ENCODE measurements at places on chromosomes 7 and 10.
A peak's percentile ranks its signal among the peaks of the same experiment; 100 is the strongest.

- DNase-seq: no peak
Observed at GRCh38 chr7:132475037-132475668, 101.1 kb downstream of the PLXNA4 start.

DNA sequence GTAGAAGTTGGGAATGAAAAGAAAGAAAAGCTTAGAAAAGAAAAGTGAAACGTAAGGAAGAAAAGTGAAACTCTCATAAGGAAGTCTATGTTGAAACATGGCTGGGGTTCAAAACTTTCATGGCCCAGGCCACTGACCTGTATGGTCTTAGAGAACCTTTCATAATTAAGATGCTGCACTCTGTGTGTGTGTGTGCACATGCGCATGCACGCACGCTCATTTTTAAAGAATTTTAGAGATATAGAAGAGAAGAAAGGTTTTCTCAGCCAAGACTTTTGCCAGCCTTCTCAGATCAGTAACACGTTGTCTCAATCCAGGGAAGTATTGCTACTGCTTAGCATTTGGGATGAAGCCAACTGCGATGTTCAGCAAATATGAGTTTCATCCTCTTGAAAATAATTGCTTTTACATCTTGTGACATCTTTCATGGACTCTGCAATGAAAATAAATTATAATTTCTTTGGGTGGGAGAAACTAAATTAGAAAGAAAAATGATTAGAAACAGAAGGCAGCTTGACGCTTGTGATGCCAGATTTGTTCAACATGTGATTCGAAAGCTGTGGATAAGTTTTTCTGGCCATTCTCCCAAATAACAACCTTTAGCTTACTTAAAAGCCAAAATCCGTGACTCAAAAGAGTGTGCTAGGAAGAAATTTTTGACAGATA, 16.2 kb upstream of the SLC26A4 start:
- no peak for DNase-seq

GRCh38 chr7:72087926-72088325, 324.2 kb downstream of the CALN1 start:
- DNase-seq: no peak

- no peak for DNase-seq
Observed at GRCh38 chr7:2926896-2927405, 82.8 kb upstream of the GNA12 start.

- no peak for DNase-seq
Observed at GRCh38 chr7:4842319-4843064, 19.3 kb downstream of the PAPOLB start.

DNA sequence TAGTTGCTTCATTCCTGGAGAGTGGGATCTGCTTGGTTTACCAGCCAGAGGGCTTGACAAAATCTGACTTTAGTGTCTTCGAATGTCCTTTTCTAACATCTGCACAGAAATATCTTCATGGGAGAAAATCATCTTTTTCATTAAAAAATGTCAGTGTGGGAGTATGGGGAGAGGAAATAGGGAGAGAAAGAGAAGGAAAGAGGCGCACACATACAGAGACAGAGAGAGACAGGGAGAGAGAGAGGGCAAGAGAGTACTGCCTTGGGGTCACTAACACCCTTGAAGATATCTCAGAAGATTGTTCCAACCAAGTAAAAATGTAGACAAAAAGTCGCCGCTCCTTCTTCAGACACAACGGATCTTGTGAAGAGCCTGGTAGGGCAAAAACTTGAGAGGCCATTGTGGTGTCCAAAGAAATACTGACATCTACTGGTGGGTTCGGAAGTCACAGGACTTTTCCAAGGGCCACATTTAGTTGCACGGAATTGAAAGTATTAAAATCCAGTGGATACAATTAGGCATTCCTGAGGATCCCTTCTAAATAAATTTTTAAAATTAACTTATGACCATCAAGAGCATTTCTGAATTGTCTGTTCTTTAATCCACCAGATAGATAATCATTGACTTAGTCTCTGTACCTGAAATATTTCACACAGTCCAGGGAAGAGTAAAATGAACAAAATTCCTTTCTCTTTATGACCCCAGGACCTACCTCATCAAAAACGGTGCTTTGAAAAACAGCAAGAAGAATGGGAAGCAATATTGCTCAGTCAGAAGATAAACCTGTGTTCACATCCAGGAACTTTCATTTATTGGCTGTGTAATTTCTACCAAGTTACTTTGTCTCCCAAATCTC, 29.7 kb downstream of the VIM start:
- peak; percentile 43 for DNase-seq

GRCh38 chr10:71127773-71128172, 84.6 kb upstream of the UNC5B start:
- no peak for DNase-seq

DNA sequence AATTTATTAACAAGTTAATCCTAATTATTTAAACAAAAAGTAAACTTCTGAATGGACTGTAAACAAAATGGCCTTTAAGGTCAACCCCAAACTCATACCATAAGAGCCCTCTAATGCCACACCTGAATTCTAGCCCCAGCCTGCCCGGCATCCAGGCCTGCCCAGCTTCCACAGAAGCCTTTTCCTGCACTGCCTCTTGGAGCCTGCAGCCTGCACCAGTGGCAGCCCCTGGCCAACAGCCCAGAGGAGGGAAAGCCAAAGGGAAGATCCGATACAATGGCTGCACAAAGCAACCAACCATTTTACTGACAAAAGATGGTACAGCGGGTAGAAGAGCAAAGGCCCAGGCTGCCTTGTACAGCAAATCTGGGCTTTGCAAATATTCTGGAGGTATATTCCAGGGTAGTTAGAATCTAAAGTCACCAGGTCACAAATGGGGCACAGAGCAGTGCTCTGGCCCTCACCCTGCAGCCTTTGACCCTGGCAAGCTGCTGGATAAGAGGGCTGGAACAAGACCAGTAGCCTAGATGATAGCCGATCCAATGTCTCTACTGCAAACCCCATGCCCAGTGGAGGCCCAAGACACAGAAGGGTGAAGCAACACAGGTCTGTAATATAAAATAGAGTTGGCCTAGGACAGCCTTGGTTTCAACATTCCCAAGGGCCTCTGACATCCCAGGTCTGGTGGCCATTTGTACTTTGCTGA, 12.5 kb upstream of the CH25H start:
- no peak for DNase-seq

DNA sequence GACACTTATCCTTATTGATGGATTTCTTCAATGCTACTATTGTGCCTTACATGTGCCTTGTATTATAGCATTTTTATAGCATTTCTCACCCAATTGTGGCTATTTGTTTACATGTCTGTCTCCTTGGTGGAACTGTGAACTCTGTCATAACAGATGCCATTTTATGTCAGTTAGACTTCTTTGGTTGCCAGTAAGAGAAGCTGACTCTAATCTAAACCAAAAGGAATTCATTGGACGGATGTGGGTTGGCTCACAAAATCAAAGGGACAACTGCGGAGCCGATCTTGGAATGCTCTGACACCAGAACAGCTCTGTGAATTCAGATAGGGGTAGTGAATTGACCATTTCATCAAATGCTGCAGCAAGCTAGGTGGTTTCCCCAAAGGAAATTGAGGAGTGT, 15.0 kb downstream of the GARIN1A start:
- DNase-seq: no peak

- DNase-seq: no peak
Observed at GRCh38 chr7:3120513-3120912, 76.8 kb upstream of the CARD11 start.

DNA sequence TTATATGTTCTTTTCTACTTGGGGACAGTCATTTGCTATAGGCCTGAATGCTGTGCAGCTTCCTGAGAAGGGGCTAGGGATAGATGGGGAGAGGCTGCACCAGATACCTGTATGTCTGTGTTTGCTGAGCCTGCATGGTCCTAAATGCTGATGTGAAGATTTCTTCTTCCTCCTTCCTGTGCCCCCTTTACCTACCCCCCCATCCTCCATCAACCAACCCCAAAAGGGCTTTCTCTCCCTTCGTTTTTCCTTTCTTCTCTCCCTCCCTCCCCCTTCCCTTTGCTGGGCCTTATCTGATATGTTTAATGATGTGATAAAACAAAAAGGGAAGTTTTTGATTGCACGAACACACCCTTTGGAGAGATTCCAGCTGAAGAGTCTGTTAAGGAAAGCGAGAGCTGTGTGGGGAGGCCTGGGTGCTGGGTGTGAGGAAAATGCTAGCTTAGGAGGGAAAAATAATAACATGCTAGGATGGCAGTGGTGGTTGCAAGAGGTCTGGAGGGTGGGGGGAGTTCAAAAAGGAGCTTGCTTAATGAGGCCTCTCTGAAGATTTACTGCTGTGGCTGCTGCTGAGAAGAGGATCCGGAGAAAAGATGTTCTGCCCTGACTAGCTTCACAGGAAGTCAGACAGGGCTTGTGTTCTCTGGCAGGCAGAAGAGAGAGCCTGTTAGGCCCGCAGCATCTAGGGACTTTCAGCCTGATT, 101.8 kb downstream of the SAMD9 start:
- peak; percentile 4 for DNase-seq

DNA sequence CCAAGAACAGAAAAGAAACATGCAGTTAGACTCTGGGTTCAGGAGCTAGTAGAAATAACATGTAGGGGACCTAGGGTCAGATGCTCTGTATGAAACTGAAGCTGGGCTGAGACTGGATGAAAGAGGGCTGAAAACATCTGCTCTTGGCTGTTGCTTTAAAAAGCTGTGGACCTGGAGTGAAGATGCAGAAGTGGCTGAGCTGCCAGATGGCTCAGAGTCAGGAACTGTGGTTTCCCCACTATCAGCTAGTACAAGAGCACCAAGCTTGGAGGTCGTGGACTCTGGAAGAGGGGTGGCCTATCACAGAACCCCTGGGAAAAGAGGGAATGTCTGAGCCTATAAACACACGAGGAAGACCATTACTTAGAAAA, 5.9 kb downstream of the ADK start:
- DNase-seq: peak; percentile 55

DNA sequence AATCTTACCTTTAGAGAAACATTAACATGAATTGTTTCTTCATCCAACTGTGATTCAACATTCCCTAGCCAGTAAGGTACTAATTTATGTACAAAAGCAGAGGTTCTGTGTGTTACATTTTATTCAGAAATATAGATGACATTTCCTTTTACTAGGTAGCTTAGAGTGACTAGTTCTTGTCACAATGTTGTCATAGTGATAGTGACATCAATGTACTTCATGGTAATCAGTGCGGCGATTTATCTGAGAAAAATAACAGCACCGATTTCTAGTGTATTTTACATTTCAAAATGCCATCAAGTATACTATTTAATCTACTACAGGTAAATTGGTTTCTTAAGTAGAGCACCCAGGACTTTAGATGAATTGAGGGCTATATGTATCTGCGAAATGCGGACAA, 72.1 kb upstream of the DGKB start:
- no peak for DNase-seq

- no peak for DNase-seq
Observed at GRCh38 chr10:77925795-77926565, 575 bp downstream of the DLG5 start.

GRCh38 chr10:33818343-33818742, 483.9 kb upstream of the NRP1 start:
- DNase-seq: no peak

- no peak for DNase-seq
Observed at GRCh38 chr7:51589111-51589510, 272.5 kb upstream of the COBL start.

GRCh38 chr7:142063551-142064442, 47.7 kb upstream of the MGAM2 start:
- no peak for DNase-seq

DNA sequence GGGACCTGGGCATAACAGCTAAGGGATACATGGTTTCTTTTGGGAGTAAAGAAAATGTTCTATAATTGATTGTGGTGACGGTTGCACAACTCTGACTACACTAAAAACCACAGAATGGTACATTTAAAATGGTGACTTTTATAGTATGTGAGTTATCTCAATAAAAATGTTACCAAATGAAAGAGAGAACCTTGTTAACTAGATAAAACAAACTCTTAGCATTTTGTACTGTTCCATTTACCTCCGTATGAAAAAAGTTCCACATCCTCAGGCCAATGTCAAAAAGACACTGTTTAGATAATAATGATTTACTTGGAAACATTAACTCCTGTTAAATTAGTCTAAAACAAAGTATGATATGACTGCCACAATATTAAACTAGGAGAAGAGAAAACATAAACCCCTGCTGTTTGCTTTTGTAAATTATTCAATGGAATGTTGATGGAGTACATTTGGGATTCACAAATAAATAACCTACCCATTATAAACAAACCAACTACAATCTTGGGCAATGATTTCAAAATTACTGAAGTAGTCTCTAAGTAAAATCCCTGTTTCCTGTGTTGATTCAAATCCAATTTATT, 60.7 kb downstream of the SMURF1 start:
- no peak for DNase-seq

DNA sequence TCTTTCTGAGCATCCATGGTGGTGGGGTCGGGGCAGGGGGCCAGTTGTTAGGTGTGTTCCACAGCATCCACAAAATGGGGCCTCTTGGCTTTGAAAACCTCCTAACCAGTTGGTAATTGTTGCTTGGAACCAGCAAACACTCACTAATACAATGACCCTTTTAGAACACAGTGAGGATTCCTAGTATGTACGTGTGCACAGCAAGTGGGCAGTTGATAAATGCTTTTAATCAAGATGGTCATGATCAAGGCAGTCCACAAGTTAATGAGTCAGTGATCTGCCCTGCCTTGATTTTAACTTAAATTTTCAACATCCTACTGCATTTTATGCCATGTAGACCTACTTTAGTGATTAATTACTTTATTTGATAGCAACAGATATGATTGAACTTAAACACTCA, 103.1 kb downstream of the ETV1 start:
- no peak for DNase-seq

- no peak for DNase-seq
Observed at GRCh38 chr7:78433421-78433820, 634.8 kb downstream of the PHTF2 start.

DNA sequence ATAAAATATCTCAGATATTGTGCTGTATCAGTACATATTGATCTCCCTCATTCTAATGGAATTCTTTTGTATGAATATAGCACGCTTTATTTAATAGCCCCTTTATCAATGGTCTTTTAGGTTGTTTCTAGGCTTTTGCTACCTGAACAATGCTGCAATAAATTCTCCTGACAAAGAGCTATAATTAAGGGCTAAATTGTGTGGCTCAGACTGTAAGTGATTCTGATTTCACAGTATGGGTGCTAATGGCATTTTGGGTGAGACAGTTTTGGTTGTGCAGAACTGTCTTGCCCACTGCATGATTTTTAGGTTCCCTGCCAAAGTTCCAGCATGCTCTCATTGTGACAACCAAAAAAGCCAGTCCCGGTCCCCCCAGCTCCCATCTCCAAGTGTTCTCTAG, 363.2 kb downstream of the REEP3 start:
- no peak for DNase-seq

GRCh38 chr10:70352401-70353097, 29.9 kb downstream of the LRRC20 start:
- DNase-seq: no peak

Data from NCI-H226 (cell line).